AG10803 (cell line): ENCODE measurements at places on chromosomes 12 and 14.

DNA sequence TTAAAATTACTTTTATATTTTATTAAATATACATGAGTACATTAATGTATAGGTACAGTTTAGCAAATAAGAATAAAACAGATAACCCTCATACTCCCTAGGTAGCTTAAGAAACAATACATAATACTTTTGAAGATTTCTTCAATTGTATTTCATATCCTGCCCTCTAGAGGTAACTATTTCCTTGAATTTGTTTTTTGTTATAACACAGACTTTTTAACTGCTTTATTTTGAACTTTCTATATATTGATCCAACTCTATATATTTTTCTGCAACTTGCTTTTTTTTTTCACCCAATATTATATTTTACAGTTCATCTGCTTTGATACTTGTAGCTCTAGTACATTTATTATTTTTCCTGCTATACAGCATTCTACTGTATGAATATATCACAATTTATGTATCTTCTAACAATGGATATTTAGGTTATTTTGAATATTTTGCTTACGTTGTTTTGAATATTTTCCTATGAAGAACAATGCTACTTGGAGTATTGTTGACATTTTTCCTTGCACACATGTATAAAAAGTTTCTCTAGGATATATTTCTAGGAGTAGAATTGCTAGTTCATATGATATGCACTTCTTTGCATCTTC is 72.8 kb upstream of the ABCD2 start:
- DNase-seq, result peak; percentile 6

- DNase-seq, result no peak
Measured at GRCh38 chr14:56903304-56903969, 93.2 kb upstream of the OTX2 start.

DNA sequence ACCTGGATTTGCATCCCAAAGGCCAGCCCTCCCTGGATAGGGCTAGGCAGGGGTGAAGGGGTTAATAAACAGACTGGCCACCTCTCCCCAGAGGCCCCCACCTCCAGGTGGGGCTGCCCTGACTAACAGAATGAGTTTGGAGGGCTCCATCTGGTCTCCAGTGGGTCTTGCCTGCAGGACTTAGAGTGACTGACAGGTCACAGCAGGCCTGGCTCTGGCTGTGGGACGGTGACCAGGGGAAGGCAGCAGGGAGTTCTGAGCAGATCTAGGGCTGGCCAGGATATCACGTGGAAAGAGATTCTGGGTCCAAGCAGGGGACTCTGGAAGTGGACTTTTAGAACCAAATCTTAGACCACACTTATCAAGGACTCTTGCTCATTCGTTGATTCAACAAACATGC is 40.9 kb upstream of the LHX5 start:
- no peak for DNase-seq

DNA sequence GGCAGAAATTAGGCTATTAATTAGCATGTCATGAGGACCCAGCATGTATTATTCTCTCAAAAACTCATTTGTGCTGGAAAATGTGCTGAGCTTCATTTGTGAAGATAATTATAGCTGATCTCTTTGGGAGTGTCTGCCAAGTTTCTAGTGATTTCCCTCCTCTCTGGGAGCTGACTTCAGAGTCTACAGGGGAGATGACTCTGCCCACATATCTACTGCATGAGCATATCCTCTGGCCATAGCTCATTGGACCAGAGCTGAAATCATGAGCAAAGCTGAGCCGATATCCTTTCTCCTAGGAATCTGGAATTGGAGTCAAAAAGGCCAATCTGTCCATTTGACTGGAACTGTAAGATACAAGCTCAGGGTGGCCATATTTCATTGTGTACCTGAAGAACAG is 5.9 kb downstream of the CCDC198 start:
- DNase-seq, result peak; percentile 25
